ENCODE measurements at places on chromosomes 4 and X. TPM values are rescaled to one million over a fixed set of nuclear protein-coding genes. Genes with fewer than 3 reads are reported as not detected.

Gene NDP
- total RNA-seq = 1.1 TPM

DNA sequence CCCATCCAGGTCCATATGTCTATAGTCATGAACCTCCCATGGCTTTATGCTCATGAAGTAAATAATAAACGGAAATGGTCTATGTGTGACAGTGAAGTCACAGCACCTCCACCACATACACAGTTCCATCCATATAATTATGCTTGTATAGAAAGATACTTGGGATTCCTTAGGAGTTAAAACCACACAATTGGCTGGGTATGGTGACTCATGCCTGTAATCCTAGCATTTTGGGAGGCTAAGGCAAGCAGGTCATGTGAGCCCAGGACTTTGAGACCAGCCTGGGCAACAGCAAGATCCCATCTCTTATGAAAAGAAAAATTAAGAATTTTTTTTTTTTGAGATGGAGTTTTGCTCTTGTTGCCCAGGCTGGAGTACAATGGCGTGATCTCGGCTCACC is 55.6 kb upstream of the RBM47 start:
- DNase-seq = no peak

GRCh38 chrX:16033331-16033730 is 90.0 kb upstream of the GRPR start:
- no peak for DNase-seq

DNA sequence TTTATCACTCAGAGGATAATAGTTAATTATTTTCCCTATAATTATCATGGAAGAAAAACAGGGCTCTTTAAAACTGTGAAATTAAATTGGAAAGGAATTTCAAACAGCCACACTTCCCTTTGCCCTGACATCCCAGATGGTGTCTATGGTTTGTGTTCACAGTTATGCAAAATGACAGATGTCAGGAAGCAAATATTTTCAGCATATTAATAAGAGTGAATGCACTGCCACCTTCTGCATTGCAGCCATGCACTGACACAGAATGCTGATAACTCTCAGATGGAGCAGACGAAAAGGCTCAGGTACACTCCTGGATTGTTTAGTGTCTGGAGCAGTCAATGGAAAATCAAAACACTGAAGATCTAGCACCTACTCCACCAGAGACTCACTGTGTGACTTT is 57.6 kb downstream of the RWDD4 start:
- no peak for DNase-seq

Gene MAGEC1
- total RNA-seq = not detected

Gene SRPK3
- total RNA-seq = 81.4 TPM

- DNase-seq = no peak
Measured at GRCh38 chr4:128388352-128388630, 100.7 kb upstream of the PGRMC2 start.

DNA sequence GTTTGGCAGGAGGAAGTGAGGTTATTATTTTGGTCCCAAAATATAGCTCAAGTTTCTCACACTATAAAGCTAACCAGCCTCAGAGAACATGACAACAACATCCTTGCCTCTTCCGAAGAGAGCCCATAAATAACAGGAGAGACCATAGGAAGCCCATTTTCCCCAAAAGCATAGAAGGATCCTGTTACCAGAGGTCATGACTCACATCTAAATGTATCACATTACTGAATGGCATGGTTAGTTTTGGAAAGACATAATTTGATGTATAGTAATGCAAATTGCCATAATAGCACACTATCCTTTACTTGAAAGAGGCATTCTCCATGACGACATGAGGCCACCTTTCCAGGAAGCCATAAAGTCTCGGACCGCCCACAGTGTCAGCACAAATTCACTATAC is 238.8 kb upstream of the GRIA3 start:
- no peak for DNase-seq

GRCh38 chr4:35493977-35494376 is 750.3 kb downstream of the ARAP2 start:
- DNase-seq = no peak

DNA sequence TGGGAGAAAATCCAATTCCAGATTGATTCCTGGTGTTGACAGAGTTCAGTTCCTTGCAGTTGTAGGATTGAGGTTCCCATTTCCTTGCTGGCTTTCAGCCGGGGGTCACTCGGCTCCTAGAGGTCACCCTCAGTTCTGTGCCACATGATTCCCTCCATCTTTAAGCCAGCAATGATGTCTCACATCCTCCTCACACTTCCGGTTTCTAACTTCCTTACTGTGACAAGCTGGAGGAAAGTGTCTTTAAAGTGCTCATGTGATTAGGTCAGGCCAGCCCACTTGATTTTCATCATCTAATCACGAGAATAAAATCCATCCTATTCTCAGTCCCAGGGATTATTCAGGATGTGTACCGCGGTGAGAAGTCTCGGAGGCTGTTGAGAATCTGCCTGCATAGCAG is 19.4 kb upstream of the SMIM31 start:
- no peak for DNase-seq

Gene NEXMIF
- 2.5 TPM for total RNA-seq

DNA sequence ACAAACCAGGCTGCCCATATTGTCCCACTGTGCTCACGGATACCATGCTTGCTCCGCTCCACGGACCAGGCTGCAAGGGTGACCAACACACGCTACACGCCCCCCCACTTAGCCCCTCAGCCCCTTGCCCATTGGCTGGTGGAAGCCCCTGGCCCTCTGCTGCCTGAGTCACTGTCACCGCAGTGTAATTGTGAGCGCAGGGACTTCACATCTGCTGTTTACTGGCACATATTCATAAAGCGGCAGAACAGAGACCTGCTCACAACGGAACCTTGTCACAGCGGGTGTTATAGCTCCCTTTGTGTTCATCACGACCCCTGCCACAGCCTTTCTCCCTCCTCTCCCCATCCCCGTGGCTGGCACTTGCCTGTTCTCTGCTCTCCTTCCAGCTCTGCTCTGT is 83.7 kb downstream of the PSAPL1 start:
- no peak for DNase-seq

DNA sequence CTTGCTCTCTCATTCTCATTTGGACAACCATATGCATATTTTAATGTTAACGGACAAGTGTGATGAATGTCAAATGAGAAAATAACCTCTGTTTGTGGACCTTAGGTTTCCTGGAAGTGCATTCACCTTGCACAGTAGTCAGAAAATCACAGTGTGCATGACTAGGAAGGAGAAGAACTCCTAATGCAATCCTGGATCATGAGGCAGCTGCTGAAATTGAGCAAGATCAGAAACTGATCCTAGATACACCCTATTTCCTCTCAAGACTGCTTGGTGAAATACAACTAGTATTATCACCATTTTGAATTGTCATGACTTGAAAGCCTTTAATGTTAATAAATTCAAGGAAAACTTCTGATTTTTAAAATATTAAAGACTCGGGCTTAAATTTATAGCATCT is 1148.9 kb downstream of the STIM2 start:
- no peak for DNase-seq

Gene ADAMTS3
- 2.8 TPM for total RNA-seq

GRCh38 chr4:184643731-184644130 is 5.5 kb downstream of the CASP3 start:
- no peak for DNase-seq

DNA sequence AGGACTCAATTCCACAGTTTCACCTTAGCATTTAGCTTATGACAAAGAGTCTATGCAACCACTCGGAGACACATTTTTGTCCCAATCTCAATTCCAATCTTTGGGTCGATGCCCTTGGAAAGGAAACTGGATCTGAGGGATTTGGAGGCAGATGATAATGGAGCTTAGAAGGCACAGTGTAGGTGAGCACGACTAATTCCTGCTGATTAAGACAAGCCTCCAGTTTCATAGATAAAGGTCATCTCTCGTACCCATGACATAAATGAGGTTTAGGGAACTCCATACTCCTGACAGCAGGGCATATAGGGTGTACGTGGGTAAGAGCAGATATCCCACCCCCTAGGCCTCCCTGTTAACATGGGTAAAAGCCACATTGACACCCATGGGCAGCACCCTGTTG is 24.4 kb upstream of the ZNF718 start:
- no peak for DNase-seq

Gene DDX53
- total RNA-seq = not detected

DNA sequence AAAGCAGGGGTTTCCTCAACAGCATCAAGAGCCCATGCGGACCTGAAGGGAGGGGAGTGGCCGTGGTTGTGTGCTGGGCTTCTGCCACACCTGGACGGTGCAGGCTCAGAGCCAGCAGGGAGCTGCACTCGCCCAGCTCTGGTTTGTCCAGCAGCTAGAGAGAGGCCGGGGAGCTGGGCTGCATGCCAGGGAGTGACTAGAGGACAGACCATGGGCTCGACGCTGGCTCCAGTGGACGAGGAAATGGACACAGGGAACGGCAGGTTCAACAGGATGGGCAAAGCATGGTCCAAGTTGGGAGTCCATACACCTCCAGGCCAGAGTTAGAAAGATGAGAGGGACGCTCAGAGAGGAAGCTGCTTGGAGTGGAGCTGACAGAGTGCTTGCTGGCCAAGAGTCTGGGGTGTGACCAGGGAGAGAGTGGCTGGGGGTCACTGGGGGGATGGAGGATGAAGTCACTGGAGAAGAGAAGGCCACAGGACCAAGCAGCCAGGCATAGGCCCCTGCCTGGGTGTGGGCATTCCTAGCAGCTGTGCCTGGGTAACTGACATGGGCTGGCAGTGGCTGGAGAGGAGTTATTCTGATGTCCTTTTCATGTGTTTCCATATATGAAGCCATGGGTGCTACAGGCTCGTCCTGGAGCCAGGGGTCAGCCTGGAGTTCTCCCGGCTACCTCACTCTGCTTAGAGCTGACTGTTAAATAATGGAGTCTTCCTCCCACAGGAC is 42.8 kb downstream of the HTT-AS start:
- no peak for DNase-seq

DNA sequence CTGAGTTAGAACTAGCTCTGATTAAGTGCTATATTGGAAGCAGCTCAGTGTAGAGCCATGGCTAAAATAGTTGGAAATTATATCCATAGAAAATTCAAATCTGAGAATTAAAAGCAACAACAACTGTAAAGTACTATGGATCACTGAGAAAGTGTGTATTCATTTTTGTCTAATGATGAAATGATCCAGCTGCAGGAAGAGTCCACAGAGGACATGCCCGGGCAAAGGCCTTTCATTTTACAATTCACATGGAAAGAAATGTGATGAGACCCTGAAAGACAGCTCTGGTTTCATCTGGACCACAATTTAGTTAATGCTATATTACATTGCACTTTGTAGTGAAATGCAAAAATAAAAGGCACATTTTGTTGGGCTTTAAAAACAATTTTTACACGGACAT is 196.8 kb upstream of the FAT1 start:
- DNase-seq = peak; percentile 54
